ENCODE measurements at places on chromosomes 7 and 10.
A peak's percentile ranks its signal among the peaks of the same experiment; 100 is the strongest.

GRCh38 chr10:24279166-24279565, 70.2 kb downstream of the KIAA1217 start:
- DNase-seq = no peak

GRCh38 chr7:39605087-39605486, 18.3 kb upstream of the RALA start:
- no peak for DNase-seq

GRCh38 chr7:157699357-157700013, 362.7 kb downstream of the DNAJB6 start:
- DNase-seq = no peak

DNA sequence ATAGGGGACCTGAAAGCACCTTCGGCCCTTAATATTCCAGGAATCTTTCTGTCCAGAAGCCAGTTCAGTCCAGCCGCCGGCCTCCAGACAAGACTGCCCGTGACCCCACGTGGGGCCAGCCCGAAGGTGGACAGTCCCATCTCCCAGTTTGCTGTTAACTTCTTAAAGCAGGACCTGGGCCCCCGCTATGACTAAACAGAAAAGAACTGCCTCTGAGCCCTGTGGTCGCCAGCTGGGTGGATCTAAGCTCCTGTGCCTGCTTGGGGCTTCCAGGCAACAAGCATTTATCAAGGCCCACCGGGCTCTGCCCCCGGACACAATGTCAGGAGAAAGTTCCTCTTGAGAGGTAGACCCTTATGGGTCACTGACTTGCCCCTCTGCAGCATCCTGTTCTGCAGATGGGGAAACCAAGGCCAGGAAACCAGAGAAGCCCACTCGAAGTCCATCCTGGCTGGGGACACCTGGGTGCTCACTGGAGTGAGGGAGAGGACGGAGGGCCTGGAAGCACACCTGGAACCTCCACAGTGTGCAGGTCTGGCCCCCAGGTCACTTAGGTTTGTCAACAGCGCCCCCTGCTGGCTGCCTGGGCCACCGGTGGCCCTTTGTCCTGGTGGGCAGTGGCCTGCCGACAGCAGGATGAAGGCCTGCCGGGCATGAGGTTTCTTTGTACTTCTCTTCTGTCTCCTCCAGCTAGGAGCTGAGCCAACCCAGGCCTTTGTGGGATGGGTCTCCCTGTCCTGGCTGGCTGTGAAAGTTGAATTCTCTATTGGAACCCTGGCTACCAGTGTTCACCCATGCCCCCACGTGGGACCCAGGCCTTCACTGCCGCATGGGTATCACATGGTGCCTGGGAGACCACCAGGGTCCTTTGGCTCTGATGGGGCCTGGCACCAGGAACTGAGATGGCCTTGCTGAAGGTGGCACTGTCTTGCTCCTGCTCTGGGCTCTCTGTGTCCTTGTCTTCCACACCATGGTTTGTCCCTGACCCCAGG, 128.0 kb downstream of the ZMIZ1 start:
- DNase-seq = peak; percentile 32

GRCh38 chr10:130578532-130579289, 442.5 kb downstream of the GLRX3 start:
- DNase-seq = no peak

DNA sequence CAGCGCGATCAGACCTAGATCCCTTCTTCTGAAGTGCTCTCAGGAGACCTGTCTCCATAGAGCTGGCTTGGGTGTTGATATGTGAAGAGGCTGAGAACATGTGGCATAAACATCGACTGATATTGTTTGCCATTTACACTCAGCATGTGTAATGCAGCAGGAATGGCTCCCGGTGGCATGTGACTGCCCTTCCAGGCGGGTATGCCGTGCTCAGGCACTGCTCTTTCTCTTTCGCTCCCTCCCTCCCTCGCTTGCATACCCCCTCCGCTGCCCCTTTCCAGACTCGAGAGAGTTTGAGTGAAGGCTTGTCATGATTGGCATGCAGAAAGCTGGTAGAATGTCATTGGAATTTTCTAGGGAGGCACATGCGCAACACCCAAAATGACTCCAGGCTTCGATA, 107.3 kb upstream of the PDCD4 start:
- DNase-seq = no peak

- no peak for DNase-seq
These were observed 238.0 kb upstream of the PPP2R2D start for GRCh38 chr10:131662851-131663250.

DNA sequence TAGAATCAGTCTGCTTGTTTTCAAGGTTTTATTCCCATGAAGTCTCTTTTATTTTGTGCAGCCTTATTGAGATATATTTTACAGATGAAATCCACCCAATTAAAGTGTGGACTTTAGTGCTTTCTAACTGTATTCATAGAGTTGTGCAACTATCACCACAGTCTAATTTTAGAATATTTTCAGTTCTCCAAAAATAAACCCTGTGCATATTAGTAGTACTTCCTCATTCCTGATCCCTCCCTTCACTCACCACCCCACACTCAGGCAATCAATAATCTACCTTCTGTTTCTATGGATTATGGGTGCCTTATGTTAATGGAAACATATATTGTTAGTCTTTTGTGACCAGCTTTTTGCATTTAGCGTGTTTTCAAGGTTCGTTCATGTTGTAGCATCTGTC, 185.7 kb upstream of the TMEM72 start:
- no peak for DNase-seq

Measured in NCI-H2029 (cell line).